Uterus (tissue), 4 donors: ENCODE measurements at places on chromosomes 1 and 21.

GRCh38 chr1:70265946-70266345, 44.8 kb downstream of the SRSF11 start:
- DNase-seq = no peak

- DNase-seq = no peak
These were observed 663 bp downstream of the ATP13A2 start for GRCh38 chr1:17011092-17011438.

DNA sequence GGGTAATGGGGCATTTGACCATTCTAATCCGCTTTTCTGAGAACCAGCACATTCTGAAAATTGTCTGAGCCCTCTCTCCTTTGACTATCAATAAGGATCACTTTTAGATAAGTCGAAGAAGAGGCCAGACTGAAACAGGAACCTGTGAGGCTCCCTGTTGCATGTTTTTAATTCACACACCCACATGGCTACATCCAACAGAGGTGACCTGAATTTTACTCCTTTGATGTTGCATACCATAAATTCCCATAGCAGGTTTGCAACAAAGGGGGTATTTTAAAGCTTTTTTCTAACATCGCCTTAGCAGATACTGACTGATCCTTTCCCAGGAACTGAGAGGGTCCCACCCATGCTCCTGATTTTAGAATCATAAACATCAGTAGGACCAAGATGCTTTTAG, 450.8 kb downstream of the USP25 start:
- no peak for DNase-seq

DNA sequence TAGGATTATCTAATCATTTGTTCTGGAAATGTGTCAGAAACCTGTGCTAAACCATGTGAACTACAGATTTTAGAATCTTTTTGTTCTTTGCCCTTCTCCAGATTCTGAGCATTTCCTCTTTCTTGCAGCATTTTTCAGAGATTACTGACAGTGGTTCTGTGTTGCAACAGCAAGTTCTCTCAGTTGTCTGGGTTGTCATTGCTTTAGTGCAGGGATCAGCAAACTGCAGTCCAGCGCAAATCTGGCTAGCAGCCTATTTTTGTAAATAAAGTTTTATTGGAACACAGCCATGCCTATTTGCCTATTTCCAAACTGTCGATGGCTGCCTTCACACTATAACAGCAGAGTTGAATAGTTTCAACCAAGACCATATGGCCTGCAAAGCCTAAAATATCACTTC, 66.3 kb upstream of the LRRC8D start:
- no peak for DNase-seq

DNA sequence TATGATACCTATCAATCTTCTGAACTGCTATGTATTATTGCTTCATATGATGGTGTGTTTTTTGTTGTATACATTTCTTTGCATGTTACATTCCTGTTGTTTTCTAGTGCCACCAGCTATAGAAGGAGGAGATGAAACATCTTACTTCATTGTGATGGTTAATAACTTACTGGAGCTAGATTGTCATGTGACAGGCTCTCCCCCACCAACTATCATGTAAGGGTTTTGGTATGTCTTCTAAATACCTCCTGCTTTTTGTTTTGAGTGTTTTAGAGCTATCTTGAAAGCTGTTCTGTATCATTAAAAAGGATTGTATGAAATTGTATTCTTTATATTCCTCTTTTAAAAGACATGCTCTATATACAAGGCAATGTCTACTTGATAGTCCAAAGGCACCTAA, 282.7 kb downstream of the HMCN1 start:
- no peak for DNase-seq

GRCh38 chr1:153360190-153360589, 2.5 kb downstream of the S100A9 start:
- no peak for DNase-seq

DNA sequence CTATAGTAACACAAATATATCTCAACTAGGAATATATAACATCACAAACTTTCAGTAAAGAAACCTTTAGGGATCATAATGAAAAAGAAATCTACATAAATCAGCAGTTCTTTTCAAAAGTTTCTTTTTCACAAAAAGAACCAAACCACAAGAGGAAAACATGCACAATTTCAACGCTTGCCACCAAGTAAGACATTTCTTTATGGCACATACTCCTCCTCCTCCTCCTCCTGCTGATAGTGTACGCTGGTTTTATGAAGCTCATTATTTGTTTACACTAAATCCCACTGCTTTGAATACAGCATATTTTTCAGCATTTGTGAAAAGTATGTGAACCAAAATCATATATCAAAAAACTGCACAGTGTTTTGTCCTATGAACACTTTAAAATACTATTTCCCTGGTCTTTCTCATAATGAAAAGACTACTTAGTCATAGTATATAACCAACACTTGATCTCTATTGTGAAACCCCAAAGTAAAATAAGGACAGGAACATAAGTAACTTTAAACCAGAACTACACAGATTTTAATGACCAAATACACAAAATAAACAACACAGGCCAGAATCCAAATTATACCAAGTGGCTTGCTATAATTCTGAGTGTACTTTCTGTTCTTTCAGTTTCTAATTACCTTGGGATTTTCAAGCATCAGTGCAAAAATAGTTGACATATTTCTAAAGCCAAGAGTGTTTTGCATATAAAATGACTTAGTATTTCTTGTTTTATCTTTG, 184.2 kb downstream of the EIF4G3 start:
- no peak for DNase-seq

DNA sequence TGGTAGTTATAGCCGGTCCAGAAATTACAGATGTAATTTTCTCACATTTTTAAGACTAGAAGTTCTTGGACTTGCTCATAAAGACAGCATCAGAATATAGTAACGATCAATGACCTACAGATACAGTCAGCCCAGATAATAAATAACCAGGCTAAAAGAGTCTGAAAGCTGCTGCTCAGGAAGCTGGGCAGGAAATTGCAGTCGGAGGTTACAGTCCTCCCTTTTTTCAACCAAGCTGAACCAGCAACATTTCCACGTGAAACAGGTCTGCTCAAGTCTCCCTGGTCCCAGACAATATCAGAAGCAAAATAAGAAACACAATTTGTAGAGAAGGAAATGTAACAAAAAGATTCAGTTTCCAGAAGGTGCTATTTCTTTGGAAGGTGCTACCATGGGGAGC, 457.4 kb downstream of the SIPA1L2 start:
- no peak for DNase-seq

- DNase-seq = no peak
These were observed 1.0 kb upstream of the EXO1 start for GRCh38 chr1:241846862-241847539.

DNA sequence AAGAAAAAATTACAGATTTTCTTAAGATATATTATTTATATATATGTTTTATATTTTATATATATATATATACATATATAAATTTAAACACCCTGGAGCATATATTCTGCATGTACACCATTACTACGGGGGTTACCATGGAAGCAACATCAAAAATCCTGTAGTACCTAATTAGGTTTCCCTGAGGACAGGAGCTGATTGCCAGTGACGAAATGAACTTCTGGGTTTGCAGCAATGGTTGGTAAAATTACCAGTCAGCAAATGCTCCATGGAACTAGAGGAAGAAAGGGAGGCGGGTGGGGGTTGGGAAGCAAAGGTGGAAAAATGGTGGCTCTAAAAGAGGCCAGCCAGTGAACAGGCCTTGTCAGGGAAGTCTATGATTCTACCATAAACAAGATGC, 89.5 kb downstream of the KCNN3 start:
- DNase-seq = no peak

- no peak for DNase-seq
These were observed 1.7 kb upstream of the PRDM16 start for GRCh38 chr1:3067301-3067670.

- DNase-seq = no peak
These were observed 199.8 kb downstream of the CRB1 start for GRCh38 chr1:197467881-197468280.

DNA sequence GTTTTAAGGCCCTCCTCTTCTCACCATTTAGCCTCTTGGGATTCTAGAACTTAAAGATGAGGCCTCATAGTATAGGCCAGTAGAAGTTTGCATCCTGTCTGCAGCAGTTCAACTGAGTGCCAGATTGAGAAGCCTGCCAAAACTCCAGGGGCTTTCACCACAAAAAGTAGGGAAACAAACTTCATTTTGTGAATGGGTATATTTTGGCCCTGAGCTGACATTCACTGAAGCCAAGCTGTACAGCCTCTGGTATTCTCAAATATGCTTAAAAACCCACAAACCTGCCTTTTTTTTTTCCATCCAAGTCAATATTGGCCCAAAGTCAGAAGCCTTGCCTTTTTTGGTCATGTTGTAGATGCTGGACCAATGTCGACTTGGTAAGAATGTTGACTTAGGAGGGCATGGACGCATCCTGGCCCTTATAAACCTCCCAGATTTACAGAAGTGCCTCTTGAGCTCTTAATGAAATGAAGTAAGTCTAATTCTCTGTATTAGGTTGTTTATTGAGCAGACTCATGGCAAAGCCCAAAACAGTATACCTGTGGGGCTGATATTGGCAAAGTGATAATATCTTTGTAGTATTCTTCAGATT, 337.5 kb downstream of the CHRM3 start:
- no peak for DNase-seq

DNA sequence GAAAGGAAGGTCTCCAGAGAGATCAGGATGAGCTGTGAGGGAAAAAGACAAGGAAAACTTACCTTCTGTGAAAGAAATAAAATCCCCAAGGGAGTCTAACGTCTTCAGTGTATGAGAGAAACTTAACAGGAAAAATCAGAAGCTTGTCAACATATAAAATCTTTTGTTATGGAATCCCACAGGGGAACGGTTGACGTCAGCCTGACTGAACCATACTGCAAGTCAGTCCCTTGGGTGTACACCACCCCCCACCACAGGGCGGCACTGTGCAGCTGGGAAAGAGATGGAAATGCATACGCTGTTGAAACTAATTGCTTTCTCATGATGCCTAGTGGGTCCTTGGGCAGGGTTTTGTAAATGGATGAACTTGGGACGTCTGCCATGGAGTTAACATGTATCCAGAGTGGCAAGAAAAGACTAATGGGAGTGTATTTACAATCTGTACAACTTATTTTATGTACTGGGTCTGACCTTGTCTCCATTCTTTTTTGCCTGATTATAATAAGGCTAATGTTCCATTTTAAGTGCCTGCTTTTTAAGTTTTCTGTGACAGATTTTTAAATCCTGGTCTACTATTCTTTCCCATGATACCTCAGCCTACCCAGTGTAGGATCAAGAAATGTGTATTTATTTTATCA, 22.7 kb downstream of the UTP25 start:
- no peak for DNase-seq

DNA sequence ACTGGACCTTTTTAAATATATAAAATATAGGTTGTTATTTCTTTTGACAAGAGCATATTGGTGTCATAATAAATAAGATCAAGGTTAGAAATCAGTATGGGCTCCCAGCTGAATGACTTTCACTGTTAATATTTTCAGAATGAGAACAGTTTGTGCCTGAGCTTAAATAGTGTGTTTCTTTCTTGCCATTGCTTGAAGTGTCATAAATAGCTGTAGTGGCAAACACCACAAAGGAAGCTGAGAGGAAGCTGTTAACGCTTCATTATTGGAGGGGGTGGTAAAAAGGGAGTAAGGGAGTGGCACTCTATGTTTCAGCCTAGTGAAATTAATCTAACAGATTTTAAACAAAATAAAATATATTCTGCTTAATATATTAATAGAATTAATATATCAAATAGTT, 1089.8 kb upstream of the NCAM2 start:
- no peak for DNase-seq

DNA sequence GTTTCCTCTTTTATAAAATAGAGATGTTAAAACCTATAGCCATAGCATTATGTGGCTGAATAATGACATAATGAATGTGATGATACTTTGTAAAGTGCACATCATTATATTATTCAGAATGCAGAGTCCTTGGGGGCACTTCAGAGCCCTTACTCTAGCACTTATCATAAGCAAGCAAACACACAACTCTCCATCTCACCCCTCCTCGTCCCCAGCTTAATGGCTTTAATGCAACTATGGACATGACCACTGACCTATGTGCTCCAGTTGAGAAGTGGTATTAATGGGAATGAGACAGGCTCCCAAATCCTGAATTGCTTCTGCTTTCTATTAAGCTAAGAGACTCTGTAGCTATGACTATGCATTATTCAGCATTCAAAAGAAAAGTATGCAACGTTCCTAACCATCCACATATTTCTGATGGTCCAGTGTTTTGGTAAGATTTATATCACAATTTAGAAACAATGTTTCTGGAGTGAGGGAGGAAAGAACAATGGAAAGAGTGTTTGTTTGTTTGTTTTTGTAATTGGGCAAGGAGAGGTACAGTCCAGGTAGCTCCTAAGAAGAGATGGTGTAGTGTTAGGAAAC, 194.0 kb upstream of the PLXNA2 start:
- DNase-seq = no peak

DNA sequence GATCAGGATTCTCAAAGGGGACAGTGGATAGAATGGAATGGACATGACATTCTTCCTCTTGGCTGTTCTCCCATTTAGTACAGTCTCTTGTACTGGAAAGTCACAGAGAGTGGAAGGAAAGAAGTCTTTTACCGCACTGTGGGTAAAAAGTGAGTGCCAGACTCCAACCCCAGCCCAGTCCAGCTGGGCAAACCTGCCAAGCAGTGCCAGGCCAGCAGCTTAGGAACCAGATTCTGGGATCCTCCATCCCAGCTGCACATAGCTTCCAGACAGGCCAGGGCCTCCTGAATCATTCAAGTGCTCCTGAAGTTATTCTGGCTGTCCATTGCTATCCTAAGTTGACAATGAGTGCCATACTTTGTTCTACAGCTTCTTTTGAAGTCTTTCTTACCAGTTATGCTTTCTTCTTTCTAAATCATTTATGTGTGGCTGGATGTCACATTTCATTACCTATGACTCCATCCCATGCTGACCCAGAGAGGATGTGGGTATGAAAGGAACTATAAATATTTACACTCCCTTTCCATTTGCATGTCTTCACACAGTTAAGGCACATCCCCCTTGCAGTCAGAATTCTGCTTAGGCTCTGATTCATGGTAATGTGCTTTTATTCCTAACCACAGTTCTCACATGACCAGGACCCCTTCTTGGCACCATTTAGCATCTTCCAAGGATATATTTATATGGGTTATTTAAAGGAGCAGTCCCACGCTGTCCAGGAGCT, 88.9 kb downstream of the AK5 start:
- no peak for DNase-seq

DNA sequence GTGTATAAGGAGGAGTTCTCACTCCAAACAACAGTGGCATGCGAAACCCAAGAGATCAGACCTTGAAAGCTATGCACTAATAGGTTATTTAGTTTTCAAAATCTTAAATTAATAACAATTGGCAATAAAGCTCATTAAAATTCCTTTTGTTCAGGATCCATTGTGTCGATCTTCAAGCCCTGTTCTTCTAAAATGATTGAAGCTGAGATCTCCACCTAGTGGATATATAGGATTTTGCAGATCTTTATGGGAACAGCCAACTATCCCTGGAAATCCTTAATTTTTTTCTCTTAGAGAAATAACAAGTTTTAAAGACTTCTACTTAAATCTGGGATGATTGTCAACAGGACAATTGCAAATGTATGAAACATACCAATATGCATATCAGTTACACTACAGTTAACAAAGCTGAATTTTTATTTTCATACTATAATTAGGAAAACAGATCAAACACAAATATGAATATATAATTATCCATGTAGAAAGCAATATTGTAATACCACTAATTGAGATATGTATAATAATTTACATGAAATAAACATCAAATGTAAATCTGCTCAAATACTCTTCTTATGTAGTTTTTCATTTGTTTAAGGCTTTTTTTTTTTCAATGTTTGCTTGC, 43.3 kb downstream of the LRRC53 start:
- no peak for DNase-seq

GRCh38 chr21:41070284-41070683, 97.7 kb upstream of the BACE2 start:
- no peak for DNase-seq
